ENCODE measurements at places on chromosomes 12 and 14.

- DNase-seq: no peak
These were observed 155.4 kb downstream of the TMX1 start for GRCh38 chr14:51395361-51395849.

GRCh38 chr12:71871116-71871515 is 31.6 kb downstream of the TBC1D15 start:
- DNase-seq: no peak

DNA sequence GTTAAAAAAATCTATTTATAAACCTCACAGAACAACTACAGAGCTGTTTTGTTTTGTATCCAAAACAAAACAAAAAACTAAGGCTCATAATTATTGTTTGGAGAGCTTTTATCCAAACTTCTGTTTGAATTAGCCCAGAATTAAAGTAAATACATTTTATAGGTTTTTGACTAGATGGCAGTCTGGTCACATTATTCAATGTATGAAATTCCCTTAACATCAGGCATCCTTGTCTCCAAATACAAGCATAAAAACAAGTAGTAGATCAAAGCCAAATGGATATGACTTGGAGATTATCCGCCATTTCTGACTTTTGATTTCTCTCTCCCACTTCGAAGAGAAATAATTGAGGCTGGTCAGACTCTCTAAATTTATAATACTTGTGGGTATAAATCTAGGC is 63.5 kb downstream of the SLC38A1 start:
- no peak for DNase-seq

DNA sequence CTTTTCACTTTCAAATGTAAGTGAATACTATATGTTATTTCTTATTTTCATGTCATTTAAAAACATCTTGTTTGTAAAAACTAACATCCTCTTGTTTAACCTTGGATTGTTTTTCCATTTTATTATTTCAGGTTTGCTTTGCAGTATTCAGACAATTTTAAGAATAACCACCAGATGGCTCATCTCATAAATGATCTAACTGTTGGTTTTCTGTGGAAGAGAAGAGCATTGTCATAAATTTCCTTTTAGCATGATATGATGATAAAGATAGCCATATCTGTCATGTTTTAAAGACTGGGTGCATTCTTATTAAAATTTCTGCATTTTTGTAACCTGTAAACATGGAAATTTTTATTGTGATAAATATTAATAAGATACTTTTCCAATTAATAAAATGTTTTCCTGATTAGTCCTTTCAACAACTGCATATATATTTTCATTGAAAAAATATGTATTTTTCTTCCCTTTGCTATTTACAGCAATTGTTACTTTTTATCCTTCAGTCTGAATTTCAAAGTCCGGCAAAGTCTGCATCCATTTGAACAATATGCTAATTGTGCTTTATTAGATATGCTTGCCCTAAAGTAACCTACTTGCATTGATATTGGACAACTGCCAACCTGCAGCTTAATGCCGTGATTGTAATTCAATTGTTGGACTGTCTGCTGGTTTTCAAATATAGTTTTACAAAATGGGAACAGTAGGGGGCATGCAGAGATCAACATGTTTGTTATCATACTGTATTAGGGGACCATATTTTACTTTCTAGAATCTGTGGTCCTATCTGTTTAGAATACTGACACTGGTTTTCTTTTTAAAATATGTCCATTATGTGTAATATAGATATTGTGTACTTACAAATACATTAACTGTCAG is 163.4 kb downstream of the GARIN6 start:
- no peak for DNase-seq

DNA sequence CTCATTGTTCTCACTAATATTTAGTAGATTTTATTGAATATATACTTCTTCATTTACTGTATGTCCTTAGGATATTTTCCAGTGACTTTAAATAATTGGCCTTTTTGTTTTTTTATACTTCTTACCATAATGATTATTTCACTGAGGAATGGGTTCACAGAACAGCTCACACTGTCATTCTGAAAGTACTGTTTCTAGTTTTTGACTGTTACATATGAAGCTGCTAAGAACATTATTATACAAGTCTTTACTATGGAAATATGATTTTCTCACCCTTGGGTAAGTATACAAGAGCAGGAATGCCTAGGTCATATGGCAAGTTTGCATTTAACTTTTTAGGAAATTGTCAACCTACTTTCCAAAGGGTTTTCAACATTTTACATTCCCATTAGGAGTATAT is 343.1 kb downstream of the CCER1 start:
- no peak for DNase-seq

DNA sequence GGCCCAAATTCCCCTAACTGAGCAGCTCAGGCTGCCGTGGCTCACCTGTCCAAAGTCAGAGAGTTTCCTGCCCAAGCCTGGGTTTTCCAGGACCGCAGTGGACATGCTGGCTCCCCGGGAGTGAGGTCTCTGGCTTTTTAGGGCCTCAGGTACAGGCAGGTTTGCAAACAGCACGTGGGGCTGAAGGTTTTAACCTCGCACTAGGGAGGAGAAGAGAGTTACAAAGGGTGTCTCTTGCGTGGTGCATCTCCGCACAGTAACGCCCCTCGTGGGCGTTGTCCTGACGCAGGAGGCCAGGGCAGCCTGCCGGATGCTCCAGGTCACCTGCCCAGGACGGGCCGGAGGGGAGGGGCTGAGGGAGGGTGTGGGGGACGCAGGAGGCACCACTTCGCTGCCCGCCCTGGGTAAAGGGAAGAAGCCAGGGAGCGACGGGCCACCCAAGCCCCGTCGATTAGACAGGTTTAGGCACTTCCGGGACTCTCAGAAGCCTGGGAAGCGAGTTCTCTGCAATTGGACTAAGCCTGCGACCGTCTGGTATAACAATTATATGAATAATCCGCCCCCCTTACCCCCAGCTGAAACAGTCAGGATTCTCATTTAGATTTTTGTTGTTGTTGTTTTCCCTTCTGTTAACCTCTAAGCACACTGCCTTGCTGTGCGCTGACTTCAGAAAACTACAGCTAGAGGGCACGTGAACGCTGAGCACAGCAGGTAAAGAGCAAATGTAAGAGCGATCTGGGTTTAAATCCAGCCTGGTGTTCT is at the start of gene PAH:
PAH (minus strand) TSS at position 219 of the 762 bp plus-strand sequence; CDS start at position 105, 114 bp downstream.
- no peak for DNase-seq

- DNase-seq: no peak
These were observed 48.1 kb downstream of the VWF start for GRCh38 chr12:6076346-6076745.

DNA sequence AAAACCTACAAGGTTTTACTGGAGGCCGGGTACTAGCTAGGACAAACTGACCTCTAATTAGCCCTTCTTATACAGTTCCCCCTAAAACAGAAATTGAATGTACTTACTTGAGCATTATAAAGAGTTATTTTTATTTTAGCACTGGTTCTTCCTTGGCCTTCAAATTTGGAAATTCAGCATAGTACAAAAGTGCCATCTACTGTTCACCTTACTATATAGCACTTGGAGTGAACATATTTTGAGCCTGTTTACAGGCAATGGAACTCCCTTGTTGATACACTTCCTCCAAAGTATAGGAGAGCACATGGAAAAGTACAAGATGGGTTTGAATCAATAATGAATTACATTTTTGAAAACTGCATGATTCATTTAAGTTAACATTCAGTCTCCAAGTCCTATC is 3.9 kb upstream of the POC1B start:
- DNase-seq: no peak

DNA sequence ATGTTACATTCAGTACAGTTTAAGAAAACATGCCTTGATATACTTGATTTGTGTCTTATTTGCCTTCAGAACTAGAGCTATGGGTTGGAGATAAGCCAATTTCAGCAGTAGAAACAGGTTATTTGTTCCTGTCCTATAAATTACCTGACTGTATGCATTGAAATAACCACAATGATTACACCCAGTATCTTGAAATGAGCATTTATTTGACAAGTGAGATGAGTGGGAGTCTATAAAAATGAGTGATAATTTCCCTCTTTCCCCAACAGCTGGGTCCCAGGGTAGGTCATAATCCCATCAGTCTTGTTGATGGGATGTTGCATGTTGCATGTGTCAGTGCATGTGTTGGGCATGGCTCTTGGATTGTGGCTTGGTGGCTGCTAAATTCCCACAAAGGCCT is 3.7 kb downstream of the TAS2R42 start:
- DNase-seq: no peak

GRCh38 chr12:90124914-90125313 is 416.3 kb upstream of the ATP2B1 start:
- DNase-seq: no peak

GRCh38 chr12:89779090-89779489 is 70.5 kb upstream of the ATP2B1 start:
- DNase-seq: no peak

DNA sequence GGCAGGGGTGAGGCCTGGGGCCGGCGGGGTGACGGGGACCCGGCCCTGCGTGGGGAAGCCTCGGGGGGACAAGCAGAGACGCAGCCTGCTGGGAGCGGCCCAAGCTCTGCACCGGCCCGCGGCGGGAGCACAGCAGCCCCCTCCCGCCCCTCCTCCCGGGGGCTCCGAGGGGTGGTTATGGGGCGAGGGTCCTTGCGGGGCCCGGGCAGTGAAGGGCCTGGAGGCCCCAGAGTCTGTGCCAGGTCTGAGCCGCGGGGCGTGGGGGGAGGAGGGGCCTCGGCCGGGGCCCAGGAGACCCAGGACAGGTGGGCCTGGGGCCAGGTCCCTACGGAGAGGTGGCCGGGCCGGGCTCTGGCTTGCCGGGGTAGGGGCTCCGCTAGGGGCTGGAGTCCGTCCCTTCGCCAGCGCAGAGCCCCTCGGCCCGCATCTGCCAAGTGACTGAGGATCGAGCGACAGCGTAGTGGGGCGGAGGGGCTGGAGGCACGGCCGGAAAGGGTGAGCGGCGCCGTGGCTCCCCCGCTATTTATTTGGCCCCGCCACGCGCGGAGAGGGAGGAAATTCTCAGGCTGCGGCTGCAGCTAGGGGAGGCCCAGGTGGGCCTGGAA is 495 bp downstream of the TMEM121 start:
- no peak for DNase-seq

DNA sequence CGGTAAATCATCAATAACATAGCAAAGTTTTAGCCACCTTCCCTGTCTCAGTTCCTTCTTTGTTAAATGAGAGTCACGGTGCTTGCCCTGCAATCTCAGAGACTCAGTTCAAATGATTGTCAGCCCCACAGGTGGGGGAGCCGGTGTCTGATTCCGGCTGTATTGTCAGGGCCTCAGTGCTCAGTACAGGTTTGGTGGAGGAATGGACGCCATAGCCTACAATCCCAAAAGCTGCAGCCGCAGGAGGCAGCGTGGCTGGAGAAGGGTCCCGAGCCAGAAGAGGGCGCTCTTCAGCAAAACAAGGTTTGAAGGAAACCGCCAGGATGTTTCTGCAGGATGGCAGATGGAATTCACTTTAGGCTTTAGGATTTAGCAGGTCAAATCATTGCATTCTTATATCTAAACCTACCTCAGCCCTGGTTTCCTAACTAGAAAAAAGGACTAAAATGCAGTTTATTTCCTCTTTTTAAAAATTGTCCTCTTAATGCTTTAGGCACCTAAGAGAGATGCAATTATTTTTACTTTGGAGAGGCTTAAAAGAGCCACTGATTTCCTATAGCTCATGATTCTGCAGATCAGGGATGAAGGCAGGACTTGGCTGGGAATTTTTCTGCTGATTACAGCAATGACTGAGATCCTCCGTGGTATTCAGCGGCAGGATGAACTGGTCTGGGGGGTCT is 29.2 kb downstream of the FOS start:
- no peak for DNase-seq

DNA sequence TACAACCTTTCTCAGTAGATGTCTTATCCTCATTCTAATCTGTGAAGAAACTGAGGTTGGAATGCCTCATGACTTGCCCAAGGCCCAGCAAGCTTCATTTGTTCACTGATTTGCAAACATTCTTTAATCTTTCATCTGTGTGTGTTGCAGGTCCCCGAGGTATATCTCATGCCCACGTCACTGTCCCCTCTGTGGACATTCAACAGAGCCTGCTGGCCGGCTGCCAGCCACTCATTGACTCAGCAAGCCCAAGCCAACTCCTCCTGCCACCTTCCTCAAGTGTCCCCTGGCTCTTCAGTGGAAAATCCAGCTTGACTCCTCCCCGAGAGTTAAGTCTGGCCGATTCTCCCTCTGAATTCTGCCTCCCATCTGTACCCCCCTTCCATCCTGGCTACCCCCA is 1.9 kb upstream of the DCAF4 start:
- DNase-seq: no peak

DNA sequence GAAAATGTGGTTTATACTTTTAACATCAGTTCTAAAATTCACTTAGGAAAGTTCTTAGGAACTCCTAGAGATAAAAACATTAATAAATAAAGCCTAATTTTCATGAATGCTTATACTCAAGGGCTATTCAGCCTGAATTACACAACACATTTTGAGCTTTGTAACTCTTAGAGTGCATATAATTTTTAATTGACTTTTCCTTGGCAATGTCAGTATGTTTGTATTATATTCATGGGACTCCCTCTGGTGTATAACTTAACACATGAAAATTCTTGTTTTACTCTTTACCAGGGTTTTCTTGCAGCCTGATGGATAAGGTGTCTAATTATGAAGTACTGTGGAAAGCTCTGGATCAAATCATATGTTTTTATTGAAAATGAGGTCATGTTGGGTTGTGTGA is 150.6 kb upstream of the HMGA2 start:
- DNase-seq: no peak

DNA sequence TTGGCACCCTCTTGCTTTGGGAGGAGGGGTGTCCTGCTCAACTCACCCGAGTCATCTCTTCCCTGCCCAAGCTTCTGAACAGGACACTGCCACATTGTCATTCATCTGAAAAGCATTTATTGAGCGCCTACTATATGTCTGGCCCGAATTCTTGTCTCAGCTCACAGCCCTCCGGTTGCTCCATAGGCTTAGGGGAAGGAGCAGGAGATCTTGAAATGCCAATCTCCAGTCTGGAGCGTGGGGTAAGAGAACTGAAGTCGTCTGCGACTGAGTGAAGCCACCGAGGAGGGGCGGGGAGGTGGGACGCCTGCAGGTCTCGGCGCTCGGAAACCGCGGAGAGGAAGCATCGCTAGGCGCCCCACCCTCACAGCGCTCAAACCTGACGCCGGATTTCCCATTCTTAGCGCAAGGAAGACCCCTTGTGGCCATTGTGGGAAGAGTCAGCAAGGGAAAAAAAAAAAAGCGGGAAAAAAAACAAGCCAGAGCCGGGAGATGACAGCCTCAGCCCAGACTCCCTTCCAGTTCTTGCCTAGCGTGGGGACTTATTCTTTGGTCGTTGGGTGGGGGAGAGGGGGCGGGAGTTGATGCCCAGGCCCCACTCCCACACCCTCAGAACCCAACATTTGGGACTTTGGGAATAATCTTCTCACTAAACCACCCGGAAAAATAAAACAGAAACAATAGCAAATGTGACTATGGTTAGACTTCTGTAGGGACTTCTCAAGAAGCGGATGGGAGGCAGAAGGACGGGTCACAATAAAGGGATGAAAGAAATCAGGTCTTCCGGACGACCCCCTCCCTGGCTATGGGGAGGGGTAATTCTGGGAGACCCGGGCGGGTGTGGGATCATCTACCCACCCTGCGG is 28.2 kb upstream of the SMUG1 start:
- DNase-seq: no peak

GRCh38 chr12:124872068-124872719 is 8.5 kb upstream of the SCARB1 start:
- DNase-seq: no peak

GRCh38 chr14:95291859-95292542 is 27.7 kb downstream of the CLMN start:
- no peak for DNase-seq

- no peak for DNase-seq
These were observed 54.6 kb downstream of the SPTLC2 start for GRCh38 chr14:77561881-77562280.
